ENCODE measurements at places on chromosomes 7 and 10. TPM values are rescaled to one million over a fixed set of nuclear protein-coding genes. Genes with fewer than 3 reads are reported as not detected.

GRCh38 chr10:17200001-17200911 is 1.2 kb downstream of the TRDMT1 start:
- DNase-seq, result no peak

- DNase-seq, result no peak
Measured at GRCh38 chr7:100865372-100865911, 1.7 kb upstream of the TRIP6 start.

PARP12 gene
- polyA plus RNA-seq, result 27.0 TPM

DNA sequence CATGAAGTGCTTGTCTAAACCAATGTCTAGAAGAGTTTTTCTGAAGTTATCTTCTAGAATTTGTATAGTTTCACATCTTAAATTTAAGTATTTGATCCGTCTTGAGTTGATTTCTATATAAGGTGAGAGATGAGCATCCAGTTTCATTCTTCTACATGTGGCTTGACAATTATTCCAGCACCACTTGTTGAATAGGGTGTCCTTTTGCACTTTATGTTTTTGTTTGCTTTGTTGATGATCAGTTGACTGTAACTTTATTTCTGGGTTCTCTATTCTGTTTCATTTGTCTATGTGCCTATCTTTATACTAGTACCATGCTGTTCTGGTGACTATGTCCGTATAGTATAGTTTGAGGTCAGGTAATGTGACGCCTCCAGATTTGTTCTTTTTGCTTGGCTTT is 426.6 kb upstream of the CHRM2 start:
- no peak for DNase-seq

RGR gene
- not detected for polyA plus RNA-seq

- DNase-seq, result no peak
Measured at GRCh38 chr10:124740369-124741280, 3.6 kb downstream of the FAM53B start.

DNA sequence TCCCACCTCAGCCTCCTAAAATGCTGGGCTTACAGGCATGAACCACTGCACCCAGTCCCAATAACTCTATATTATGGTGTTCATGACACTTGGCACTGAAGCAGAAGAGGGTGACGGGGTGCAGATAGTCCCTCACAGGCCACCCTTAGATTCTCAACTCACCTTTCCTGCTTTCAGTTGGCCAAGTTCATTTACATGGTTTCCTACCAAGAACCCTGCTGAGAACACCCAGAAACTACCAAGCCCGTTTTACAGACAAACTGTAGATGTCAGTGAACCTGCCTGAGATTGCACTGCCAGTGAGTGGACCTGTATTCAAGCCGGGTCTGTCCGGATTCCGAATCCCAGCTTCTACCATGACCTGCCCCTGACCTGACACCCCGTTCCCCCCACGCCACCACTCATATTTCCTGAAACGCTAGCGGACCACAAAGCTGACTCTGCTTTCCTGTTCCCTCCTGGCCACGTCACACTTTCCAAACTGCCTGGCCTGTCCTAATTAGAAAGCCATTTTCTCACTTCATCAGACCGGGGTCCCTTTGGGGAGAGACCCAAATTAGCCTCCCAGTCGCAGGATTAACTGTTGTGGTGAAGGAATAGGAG is 17.3 kb downstream of the GRID2IP start:
- no peak for DNase-seq

DNA sequence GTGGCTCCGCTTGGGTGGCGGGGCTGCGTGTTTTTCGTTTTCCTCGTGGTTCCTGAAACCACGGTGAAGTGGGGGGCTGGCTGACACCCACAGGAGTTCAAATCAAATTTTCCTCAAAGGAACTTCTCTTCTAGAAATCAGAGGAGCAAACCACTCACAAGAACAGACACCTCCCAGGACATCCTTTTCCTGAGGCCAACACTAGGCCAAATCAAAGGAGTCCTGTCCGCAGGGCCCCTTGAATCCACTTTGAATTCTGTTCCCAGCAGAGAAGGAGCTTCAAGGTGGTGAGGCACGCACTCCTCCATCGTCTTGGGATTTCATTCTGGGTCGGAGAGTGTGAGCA is 29.9 kb upstream of the ZNF273 start:
- no peak for DNase-seq

DNA sequence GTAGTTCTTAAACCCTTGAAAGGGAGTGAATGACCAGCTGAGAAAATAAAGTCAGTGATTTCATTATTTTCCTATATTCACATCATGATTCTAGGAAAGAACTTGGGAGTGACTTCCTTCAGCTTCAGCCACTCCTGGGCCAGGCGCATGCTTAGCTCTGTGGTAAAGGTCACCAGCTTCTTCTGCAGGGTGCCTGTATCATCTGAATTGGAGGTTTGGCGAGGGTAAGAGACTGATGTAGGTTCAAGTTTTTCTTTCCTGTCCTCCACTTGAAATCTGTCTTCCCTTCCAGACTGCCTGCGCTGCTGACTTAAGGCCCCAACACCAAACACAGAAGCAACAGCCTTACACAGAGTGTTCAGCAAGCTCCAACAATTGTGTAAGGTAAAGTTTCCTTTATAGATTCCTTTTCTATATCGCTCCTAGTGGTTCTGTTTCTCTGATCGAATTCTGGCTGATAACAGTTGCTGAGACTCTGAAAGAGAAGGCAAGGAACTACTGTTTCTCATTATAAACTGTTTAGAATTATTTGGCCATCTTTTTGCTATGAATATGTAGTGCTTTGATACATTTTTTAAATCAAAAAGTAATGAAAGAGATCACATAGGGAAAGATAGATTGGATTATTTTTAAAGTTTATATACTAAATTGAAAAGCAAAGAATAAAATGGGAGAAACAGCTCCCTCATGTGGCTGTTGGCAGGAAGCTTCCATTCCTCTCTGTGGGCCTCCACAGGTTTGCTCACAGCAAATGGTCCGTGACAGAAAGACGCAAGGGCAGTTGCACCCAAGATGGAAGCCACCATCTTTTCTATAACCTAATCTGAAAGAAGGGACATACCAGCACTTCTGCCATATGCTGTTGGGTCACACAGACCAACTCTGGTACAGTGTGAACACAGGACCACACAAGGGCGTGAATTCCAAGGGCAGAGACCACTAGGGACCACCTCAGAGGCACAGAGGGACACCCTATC is 14.0 kb downstream of the GATAD1 start:
- DNase-seq, result no peak

MICALL2 gene
- polyA plus RNA-seq, result 0.44 TPM

UNCX gene
- not detected for polyA plus RNA-seq

DNA sequence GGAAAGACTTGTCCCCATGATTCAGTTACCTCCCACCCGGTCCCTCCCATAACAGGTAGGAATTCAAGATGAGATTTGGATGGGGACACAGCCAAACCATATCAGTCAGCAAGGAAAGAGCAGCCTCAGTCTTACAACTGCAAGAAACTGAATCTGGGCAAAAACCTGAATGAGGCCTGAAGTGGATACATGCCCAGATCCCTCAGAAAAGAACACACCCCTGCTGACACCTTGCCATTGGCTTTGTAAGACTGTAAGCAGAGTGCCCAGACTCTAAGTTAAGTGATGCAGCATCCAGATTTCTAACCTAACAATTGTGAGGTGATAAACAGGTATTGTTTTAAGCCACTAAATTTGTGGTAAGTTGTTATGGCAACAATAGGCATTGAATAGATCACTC is 670.8 kb downstream of the SORCS1 start:
- no peak for DNase-seq

- DNase-seq, result no peak
Measured at GRCh38 chr10:124465777-124466488, 4.3 kb downstream of the LHPP start.

DNA sequence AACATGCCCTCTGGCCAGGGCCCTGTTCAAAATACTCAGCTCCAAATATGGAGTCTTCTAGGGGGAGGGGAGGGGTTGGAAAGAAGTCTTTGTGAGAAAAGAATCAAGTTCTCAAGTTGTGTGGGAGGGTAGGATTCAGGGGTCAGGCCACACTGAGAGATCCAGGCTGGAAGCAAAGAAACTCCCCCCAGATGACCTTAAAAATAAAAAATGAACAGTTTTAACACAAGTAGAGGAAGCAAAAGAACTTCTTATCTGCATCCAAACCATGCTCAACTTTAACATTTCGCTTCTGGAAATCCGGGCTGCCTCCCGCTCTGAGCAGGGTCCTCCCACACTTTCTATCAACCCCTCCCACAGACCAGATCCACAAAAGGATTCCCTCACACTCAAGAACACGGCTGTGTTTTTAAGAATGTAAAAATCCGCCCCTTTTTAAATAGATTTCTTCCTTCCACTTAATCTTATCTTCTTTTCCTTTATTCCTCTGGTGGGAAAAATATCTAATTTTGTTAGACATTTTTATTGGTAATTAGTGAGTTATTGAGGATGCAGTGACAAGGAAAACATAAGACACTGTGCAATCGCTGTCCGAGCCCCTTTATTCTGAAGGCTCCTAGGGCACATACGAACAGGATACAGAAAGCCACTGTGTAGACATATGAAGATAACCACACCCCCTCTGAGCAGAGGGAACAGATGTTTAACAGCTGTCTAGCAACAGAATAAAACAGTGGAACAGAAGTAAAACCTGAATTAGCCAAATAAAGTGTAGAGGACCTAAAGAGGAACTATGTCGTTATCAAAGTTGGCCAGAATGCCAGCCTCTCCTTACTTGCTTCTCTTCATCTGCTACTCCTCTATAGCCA is 43.8 kb downstream of the CYTH3 start:
- DNase-seq, result no peak

- no peak for DNase-seq
Measured at GRCh38 chr7:11956991-11957390, 125.0 kb upstream of the THSD7A start.

DNA sequence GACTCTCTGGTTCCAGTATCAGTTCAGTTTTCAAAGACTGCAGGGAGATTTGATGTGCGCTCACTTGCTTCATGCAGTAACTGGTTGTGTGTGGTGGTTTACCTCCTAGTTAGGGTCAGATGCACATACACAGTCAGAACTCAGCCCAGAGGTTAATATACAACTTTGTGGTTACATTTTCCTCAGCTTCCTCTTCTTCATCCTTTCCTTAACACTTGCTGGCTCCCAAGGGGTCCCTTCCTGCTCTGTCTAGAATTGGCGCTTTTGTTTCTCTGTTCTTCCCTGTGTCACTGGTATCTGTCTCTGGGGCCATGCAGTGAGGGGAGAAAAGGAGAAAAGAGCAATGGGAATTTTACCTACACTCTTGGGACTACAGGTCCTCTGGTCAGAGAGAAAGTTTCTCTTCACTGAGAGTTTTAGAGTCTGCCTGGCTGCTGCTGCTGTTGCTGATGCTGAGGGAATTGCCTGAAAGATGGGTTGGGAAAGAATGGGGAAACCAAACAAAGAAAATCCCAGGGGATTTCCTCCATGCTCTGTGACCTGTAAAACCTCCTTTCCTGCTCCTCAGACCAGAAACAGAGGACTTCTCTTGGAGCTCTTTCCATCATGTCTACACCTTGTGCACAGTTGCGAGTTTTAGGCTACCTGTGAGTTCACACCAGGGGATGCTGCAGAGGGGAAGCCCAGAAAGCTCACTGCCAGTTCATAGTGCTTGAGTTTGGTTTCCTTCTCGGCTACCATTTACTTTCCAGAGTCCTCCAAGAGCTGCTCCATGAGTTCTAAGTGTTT is 74.6 kb downstream of the WDFY4 start:
- DNase-seq, result no peak

GRCh38 chr7:84113286-84113685 is 81.3 kb downstream of the SEMA3A start:
- DNase-seq, result no peak

GRCh38 chr10:11533328-11533781 is 78.1 kb downstream of the USP6NL start:
- DNase-seq, result no peak

DNA sequence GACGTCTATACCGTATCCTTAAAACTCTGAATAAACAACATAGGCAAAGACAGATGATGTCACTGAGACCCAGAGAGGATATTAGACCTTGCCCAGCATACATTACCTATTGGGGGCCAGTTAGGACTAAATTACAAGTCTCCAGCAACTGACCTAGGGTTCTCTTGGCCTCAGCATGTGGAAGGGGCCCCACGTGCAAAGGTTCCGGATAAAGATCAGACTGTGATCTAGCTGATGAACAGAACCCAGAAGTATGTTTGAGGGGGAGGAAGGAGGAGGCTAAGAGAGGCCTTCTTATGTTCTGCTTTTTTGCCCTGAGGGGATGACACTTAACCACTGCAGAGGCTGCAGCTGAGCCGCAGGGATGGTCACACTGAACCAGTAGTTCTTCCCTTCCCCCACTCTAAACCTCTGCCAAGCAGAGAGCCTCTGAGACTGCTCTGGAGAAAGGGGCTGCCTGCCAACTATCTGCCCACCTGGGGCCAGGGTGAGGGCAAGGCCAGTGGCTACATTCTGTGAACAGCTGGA is 24.0 kb upstream of the KMT2C start:
- no peak for DNase-seq

SPDYE6 gene
- polyA plus RNA-seq, result 0.73 TPM

GRCh38 chr10:92264249-92264648 is 26.6 kb downstream of the CPEB3 start:
- no peak for DNase-seq

EFCAB10 gene
- polyA plus RNA-seq, result not detected

AKR1C4 gene
- polyA plus RNA-seq, result not detected

DNA sequence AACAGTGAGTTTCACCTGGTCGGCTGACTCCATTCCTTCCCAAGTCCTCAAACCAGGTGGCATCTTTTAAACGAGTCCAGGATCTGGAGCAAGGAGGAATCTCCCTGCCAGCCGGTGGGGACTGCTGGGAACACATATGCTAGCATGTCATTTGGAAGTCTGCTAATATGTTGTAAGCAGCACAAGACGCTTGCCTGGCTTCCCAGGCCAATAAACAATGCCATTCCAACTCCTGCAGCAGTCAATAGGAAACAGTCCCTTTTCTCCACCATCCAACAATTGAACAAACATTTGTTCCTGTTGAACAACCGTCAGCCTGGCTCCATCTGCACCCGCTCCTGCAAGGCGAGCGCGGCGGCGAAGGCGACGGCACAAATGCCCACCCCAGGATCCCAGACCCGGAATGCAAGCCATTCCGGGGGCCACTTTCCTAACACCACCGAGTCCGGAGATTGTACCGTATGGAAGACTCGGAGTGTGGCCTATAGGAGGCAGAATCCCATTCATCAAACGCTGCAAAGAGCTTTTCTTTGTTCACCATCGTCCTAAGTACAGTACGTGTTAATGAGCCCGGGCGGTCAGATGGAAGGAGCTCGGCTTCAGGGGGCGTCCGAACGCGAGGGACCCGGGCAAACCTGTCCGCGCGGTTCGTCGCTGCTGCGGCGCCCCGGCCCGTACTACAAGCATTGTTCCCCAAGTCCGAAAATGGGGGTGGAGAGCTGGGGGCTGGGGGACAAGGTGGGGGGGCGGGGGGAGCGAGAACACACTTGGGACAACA is 1.6 kb downstream of the FAM53B start:
- no peak for DNase-seq

DNA sequence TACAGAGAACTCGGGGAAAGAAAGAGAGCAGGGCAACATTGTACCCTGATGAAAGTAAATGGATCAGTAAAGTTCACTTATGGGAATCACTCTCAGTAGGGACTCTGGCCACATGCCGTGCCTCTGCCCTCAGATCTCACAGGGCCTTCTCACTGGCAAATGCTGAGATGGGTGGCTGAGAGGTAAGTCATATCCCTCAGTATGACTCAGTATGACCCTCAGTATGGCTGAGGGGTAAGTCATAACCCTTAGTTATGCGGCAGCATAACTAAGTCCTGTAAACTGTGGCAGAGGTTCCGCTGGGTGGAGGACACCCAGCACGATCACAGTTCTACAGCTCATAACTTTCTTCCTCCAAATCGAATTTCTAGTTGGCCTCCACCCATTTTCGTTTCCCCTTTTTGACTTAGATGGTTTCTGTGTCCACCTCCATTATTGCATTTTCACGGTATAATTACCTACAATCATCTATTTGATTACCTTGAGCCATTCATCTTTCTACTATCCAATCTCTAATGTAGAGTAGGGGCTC is 26.5 kb upstream of the WNT16 start:
- DNase-seq, result no peak
